CD4-positive, alpha-beta T cell treated with Interleukin-4 for 1 hour (primary cell): ENCODE measurements at places on chromosomes 1 and 21.

DNA sequence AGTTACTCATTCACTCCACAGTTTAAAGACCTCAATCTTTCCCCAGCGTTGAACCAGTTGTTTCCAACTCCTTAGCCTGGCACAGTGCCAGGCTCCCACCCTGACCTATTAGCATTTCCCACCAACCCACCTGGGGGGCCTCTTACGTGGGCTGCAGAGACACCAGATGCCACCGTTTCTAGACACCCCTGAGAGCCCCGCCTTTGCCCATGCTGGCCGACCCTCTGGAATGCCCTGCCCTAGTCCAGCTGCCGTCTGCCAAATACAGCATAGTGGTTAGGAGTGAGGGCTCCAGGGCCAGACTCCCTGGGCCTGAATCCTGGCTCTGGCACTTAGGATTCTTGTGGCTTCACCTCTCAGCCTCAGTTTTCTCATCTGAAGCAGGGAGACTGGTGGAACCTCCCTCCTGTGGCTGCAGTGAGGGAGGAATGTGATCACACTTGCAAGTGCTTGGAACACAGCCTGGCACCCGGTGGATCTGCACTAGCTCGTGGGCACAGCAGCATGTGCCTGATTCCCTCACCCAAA lies 65.2 kb downstream of the TMCO4 start:
- no peak for DNase-seq

DNA sequence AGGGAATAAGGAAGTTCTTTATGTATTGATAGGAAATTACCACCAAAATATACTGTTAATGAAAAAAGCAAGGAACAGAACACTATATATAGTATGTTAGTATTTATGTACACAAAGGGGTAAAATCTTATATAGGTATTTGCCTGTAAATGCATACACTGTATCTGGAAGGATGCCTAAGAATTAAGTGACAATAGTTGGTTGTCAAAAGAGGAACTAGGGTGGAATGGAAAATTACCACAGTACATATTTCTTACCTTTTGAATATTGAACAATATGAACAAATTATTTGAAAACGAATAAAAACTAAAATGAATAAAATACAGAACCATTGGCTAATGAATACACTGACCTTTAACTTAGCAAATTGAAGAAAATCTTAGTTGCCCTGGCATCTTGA lies 13.6 kb downstream of the ARPC5 start:
- no peak for DNase-seq

DNA sequence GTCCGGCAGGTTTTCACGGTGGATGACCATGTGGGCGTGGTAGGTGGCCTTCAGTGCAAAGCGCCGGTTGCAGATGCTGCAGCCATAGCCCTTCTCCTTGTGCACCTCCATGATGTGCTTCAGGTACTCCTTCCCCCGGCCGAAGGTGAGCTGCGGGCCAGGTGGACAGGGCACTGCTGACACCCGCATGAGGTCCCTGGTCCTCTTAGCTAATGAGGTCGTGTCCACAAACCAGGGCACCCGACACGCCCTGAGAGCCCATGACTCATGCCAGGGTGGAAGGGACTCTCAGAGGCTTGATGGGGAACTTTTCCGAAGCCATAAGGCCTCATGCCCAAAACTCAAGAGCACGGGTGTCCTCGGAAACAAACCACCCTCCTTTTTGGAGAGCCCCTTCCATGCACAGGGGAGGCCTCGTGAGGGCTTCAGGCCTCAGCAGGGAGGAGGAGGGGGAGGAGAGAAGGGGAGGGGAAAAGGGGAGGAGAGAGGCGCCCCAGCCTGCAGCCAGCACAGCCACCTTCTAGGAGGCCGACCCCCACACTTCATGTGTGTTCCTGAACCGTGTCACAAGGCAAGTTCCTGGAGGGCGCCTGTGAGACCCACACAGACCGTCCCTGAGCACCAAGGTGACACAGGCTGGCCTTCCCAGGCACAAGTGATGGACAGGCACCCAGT lies 54.4 kb upstream of the RIPK4 start:
- DNase-seq: no peak

GRCh38 chr1:6086762-6087376 lies 41.2 kb downstream of the KCNAB2 start:
- no peak for DNase-seq

DNA sequence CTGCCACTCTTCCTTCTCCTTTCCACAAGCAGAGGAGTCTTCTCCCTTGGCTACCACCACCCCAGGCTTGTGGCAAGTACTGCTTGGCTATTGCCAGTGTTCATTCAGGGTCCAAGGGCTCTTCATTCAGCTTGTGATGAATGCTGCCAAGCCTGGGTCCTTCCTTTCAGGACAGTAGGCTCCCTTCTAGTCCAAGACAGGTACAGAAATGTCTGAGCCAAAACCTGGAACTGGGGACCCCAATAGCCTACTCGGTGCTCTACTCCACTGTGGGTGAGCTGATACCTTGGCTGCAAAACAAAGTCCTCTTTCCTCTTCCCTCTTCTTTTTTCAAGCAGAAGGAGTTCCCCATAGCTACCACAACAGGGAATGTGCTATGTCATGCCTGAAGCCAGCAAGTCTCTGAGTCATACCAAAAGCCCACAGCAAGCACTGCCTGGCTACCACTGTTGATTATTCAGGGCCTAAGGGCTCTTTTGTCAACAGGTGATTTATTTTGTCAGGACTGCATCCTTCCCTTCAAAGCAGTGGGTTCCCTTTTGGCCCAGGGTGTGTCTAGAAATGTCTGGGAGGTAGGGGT lies 268.9 kb downstream of the HHAT start:
- no peak for DNase-seq

DNA sequence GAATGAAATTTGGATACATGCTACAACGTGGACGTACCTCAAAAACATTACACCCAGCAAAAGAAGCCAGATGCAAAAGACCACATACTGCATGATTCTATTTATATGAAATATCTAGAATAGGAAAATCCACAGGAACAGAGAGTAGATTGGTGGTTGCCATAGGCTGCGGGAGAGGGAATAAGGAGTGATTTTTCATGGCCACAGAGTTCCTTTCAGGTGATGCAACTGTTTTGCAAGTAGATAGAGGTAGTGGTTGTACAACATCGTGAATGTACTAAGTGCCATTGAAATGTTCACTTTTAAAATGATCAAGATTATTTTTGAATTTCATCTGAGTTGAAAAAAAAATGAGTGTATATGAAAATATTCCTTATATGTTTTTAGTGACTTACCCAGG lies 115.3 kb upstream of the RUNX1 start:
- no peak for DNase-seq

DNA sequence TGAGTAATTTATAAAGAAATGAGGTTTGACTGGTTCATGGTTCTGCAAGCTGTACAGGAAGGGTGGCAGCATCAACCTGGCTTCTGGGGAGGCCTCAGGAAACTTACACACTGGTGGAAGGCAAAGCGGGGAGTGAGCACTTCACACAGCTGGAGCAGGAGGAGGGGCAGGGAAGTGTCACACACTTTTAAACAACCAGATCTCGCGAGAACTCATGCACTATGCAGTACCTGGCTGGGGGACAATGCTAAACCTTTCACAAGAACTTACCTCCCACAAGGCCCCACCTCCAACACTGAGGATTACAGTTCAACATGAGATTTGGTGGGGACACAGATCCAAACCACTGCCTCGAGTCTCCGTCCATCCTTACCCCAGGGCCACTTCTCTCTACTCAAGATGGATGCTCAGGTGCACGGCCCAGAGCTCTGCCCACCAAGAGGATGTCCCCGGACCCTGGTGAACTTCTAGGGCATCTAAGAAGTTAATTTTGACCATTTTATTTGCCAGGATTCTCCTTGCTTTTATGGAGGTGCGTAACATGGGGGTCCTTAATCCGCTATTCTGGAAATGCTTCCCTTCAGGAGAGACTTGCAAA lies 22.7 kb upstream of the ACTRT2 start:
- no peak for DNase-seq

GRCh38 chr1:20964540-20965484 lies 177.7 kb upstream of the HP1BP3 start:
- no peak for DNase-seq

- DNase-seq: no peak
Observed at GRCh38 chr1:162661336-162661735, 29.1 kb downstream of the DDR2 start.

DNA sequence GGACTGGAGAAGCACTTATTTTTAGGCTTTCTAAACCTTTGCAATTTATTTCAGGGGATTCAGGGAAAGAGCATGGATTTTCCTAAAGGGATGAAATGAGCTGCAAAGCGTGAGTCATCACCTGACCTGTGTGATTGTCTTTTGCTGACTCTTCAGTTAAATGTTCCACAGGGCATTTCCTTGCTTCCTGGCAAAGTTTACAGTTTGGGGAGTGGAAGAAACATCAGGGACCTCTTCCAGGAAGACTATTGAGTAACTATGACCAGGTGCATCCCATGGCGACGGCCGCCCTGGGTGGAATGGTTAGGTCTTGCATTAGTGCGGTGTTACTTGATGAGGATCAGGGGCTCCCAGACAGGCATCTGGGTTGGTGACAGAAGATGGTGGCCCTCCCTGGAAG lies 79.5 kb upstream of the SIPA1L2 start:
- DNase-seq: no peak

DNA sequence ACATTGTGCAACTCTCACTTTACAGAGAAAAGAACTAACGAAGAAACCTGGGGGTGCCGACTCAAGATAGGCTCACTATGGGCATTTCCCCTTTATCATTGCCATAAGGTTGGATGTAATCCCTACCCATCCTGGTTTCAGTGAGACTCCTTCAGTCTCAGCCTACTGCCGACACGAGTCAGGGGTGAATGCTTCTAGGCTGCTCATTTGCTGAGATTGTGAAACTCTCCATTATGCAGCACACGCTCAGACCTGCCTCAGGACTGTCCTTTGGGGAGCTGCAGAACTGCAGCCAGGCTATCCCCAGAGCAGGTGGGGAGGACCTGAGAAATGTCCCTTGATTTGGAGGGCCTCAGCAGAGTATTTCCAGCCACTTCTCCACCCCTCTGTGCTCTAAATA lies 22.2 kb downstream of the TSHB start:
- DNase-seq: no peak

- no peak for DNase-seq
Observed at GRCh38 chr1:115426231-115426771, 88.3 kb upstream of the NGF start.

GRCh38 chr1:182192966-182193365 lies 131.5 kb upstream of the ZNF648 start:
- DNase-seq: no peak

GRCh38 chr1:59229138-59229537 lies 67.8 kb upstream of the FGGY start:
- DNase-seq: no peak

DNA sequence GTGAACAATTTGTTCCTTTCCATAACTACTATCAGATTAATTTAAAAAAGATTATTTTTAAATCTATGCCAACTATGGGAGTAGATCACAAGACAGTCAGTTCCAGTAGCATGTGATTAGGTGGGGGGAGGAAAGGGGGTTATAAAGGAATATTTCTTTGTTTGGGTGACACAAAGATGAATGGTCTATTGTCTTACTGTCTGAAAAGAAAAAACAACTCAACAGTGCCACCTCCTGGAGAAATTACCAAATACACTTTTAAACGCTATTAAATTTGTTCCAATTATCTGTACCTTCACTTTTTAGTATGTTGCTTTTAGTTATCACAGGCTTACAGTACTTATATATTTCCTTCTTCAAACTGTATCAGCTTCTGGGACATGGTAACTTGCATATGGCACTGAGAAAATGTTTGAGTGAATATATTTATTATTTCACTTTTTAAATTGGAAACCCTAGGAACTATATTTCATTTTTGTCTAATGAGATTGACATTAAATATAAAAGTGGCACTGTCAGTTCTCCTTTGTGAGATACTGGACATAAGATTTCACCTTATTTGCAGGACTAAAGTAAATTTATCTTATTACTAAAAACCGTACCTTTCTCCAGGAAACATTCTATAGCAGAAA lies 1.7 kb upstream of the SORT1 start:
- DNase-seq: peak; percentile 77

DNA sequence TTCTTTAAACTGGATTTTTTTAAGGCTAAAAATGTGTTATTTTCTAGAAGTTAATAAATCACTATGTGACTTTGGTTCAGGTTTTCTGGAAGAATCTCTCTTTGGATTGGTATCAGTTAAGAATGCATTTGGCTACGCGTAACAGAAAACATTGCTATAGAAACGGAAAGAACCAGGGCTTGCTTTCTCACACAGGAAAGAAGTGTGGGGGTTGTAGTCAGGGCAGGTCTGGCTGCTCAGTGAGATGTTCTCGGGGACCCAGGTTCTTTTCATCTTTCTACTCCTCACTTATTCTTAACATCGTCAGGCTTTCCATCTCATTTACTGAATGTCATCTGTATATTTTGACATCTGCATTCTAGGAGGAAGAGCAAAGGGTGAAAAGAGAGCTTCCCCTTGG lies 191.4 kb downstream of the ZBTB18 start:
- DNase-seq: no peak

- no peak for DNase-seq
Observed at GRCh38 chr1:151062741-151063371, 2.7 kb downstream of the MLLT11 start.

DNA sequence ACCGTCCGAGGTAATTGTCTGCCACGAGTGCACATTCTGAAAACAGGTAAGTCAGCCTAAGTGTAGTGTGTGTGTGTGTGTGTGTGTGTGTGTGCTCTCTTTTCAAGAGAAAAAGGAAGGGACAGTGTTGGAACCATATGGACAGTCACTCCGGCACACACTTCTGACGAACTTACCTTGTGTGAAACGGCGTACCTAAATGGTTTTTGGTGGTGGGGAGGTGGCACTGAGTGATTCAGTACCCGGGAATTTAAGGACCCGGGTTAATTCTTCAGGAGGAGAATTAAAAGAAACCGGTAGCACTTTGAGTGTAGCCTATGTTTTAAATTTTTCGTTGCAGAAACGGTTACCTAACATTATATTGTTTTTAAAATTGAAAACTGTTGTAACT lies 286 bp downstream of the ODR4 start:
- no peak for DNase-seq

GRCh38 chr1:10295481-10296085 lies 85.2 kb downstream of the KIF1B start:
- DNase-seq: no peak
